Astrocyte of the hippocampus (primary cell): ENCODE measurements at places on chromosomes 7 and 10.

DNA sequence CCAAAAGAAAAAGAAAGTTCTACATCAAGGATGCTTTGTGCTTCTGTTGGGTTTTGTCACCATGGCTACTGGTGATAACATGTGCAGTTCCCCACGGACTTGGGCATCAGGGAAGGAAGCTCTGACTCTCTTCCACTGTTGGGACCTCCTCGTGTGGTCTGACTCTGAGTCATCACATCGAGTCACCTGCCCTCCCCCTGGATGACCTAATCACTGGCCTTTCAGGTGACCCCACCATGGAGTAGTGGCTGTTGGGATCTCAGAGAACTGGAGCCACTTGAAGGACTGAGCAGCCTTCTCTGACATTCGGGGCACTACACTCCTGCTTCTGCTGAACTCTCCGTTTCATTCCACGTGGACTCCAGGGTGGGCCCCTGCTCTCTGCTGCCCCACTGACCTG lies 60.8 kb upstream of the DOCK1 start:
- peak; percentile 44 for DNase-seq

GRCh38 chr10:7895699-7896090 lies 77.4 kb downstream of the TAF3 start:
- DNase-seq = no peak

DNA sequence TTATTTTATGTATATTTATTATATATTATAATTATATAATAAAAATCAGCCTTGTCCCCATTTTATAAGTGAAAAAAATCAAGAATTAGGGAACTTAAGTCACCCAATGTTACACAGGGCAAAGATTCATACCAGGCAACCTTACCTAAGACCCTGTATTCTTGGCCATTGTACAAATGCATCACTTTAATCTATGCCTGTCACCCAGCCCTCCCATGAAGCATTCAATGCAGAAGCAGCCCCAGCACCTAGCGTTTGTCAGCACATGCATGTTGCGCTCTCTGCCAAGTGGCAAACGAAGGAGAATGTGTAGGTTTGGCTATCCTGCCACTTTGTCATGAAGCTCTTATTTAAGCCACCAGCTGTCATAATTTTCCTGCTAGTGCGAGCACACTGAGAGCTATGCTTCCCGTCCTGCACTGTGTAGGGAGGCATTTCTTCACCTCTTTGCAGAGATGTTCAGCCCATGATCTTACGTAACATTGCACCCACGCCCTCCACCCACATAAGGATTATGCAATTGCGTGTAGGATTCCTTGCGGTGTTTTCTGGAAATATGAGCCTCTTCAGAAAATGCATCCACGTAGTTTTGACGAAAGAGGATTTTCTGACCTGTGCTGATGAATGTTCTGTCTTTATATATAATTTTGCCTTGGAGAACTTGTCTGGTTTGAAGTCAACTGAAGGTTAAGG lies 7.7 kb upstream of the COBL start:
- DNase-seq = no peak

- DNase-seq = peak; percentile 66
These were observed 151.8 kb upstream of the YAE1 start for GRCh38 chr7:39414224-39415035.
